Fibroblast of lung (primary cell): ENCODE measurements at places on chromosomes 2 and 18. TPM values are rescaled to one million over a fixed set of nuclear protein-coding genes. Genes with fewer than 3 reads are reported as not detected.

The ALPI gene
- total RNA-seq, result not detected in 2 replicates

The FSHR gene
- total RNA-seq, result under 0.01 TPM in 1 of 2 replicates, not detected in the other

DNA sequence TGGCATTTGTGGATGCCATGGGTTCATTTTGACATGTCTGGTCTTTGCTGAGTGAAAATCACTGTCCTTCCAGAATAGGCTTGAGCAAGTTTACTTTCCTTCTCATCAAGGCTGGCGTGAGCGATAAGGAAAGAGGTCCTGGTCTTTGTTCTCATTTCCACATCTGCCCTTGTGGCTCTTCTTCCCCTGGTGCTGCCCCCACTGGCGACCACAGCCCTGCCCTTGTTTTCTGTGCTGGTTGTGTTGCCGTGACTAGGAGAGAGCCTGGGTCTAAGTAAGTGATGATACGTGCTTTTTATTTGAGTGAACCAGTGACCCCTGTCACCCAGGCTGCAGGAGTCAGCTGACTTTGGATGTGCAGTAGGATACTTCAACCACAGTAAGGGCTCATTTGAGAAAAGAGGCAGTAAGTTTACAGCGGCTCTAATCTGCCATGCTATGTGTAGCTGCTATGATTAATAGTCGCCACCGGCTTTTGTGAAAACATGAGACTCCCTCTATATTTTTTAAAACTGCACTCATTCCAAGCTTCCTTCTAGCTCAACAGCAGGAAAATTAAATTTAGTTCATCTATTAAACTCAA is 441.7 kb downstream of the RNF144A start:
- no peak for DNase-seq

- DNase-seq, result no peak
These were observed 357.3 kb downstream of the ZEB2 start for GRCh38 chr2:144162652-144163051.

DNA sequence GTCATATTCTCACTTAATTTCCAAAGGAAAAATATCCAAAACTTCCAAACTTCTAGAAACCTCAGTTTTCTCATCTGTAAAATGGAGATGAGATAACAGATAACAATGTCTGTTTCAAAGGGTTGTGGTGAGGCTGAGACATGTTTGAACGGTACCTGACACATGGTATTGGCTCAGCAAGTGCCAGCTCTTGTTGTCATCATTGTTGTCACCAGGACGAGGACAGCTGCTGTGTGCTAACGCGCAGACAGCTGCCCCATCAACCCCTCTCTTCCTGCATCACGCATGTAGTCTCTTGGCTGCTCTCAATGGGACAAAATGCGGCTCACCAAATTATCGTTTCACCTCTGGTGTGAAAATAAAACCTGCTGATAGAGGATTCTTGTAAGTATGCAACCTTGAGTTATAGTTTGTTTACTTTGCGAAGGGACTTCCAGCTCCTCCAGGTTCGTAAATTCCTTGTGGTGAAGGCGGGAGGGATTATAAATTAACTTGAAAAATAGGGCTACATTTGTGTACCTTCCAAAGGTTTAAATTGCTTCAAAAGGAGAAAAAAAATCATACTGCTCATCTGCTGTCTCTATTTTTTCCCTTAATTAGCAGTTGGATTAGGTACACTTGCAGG is 605.4 kb downstream of the BCL11A start:
- DNase-seq, result no peak
